Activated CD4-positive, alpha-beta T cell treated with anti-CD3 and anti-CD28 coated beads for 1 hour (primary cell): ENCODE measurements at places on chromosomes 16 and 17.

DNA sequence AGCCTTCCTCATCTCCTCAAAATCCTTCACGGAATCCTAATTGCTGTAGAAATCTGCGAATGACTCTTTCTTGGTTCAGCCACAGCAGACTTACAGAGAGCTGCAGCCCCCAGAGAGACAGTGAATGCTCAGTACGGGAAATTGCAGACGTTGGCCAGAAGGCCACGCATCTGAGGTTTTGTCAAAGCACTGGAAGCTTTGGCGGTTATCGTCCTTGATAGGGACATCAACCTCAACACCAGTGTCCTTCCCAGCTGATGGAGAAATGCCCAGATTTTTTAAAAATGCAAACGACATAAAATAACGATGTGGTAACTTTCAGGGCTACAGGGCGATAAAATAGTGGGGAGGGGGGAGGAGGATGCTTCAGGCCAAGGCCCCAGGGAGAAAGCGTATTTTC, 166.6 kb upstream of the CIBAR2 start:
- DNase-seq = no peak

DNA sequence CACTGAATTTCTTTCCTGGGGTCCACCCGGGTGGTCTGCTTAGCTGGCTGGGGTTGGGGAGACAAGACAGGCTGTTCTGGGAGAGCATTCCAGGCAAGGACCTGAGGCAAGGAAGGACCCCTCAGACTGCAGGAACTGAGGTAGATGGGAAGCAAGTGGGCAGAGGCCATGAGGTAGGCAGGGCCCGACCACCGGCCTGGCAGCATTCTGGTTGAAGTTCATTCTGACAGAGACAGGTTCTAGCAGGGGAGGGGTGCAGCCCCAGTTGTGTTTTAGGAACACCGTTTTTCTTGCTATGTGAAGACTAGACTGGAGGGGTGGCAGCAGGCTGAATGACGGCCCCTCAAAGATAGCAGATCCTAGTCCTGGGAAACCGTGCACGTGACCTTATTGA, 17.5 kb downstream of the B9D1 start:
- no peak for DNase-seq

- no peak for DNase-seq
These were observed 22.9 kb downstream of the NUP88 start for GRCh38 chr17:5396612-5397011.

DNA sequence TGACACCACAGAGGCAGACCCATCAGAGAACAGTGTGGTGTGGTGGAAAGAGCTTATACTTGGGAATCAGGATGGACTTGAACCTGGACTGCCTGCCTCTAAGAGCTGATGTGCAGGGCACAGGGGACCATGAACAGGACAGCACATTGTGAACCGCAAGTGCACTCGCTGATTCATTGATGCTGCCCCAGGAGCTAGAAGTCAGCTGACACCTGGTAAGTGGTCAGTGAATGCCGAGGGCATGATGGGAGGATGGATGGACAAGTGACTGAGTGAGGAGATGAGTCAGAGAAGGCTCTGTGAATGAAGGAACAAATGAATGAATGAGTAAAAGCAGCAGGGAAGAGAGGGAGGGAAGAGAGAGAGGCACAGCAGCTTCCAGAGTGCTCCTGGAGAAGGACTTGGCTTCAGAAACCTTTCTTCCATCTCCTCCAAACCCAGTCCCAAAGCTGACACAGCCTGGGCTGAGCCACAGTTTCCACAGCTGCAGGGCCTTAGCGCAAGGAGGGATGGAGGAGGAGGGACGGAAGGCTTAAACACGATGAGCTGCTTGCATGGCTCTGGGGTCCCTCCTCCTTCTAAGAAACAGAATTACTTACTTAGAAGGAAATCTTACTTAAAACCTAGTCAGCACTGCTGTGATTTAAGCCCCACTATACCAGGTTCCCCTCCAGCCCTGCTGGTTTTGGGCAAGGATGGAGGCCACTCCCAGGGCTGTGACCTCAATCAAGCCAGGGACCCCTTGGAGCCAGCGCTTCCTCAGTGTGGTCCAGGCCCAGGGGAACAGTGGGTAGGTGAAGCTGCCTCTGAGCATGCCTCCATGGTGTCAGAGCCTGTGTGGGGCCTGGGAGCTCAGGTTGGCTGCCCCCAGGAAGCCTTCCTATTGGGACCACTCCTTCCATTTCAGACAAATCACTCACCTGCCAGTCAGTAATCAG, 184.6 kb downstream of the TMEM132E start:
- no peak for DNase-seq

DNA sequence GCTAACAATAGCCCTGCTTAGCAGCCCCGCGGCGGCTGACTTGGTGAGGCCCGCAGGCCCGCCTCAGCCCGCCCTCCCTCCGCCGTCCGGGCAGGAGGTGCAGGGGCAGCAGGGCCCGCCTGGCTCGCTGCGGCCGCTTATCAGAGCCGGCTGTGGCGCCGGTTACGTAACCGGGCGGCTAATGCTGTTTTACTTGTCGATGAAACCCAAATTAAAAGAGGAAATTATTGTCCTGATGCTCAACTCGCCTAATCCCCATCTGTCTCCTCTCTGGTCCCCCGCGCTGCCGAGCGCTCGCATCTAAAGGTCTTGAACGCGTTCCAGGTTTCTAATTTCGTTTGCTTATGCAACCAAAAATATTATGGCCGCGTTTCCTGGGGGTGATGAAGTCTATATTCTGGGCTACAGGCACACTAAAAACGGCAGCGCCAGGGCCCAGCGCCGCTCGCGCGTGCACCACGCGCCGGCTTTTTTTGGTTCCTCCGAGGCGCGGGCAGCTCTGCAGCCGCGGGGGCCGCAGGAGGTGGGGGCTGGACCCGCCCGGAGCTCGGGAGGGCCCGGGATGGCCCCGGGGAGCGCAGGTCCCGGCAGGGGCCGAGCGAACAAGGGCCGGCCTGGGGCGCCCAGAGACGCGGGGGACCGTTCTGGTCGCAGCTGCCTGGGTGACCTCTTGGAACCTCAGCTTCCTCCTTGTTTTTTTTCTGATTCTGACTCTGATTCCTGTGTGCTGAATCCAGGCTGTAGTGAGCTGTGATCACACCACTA, 65.2 kb upstream of the TOB1 start:
- no peak for DNase-seq

DNA sequence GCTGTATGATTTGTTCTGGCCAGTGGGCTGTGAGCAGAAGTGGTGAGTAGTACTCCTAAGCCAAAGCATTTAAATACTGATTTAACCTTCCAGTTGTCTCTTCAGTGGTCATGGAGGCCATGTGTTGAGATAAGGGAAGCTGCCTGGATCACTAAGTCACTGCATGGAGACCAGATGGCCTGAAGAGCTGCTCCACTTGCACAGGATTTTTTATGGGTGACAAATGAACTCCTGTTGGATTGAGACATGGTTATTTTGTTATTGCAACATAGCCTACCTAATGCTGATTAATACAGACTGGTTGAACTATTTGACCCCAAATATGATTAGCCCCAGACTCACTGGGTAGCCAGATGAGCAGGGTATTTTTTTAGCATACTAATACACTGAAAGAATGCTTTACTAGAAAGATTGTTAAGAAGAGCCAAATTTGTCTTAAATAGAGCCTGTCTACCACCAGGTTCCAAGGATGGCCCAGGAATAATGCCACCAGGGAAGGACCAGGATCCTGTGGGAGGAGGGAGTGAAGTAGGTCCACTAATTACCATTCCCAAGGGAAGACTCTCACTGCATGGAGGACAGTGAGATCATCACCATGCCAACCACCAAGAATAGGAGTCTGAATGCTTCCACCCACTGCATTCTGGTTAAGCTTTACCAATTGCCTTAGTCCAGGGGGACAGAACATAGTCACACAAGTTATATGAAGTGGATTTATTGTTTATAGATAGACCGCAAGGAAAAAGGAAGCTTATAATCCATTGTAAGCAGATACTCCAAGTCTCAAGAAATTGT, 187.4 kb upstream of the IRX6 start:
- DNase-seq = no peak

DNA sequence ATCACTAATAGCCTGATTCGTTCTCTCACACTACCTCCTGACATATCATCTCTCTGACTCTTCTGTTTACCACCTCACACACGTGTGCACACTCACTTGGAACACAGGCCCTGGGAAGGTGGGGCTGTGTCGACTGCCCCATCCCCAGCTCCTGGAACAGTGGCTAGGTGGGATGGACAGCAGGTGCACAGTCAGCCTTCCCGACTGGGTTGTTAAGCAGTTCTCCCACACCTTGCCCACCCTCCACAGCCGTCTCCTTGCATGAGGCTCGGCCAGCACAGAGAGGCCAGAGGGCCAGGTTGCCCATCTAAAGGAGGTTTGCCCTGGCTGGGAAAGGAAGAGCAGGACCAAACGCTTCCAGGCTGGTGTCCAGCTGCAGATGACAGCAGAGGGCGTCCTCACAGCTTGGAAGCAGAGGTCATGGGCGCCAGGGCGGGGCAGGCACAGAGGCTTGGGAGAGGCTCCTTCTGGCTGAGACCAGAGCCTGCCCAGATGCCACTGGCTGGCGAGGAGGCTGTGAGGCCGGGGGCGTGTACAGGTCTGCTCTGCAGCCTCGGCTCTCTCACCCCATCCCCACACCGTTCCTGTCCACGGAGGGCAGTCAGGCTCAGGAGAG, 92.8 kb downstream of the AMFR start:
- DNase-seq = no peak

- peak; percentile 49 for DNase-seq
These were observed 37.2 kb upstream of the RGS9 start for GRCh38 chr17:65099941-65100315.

DNA sequence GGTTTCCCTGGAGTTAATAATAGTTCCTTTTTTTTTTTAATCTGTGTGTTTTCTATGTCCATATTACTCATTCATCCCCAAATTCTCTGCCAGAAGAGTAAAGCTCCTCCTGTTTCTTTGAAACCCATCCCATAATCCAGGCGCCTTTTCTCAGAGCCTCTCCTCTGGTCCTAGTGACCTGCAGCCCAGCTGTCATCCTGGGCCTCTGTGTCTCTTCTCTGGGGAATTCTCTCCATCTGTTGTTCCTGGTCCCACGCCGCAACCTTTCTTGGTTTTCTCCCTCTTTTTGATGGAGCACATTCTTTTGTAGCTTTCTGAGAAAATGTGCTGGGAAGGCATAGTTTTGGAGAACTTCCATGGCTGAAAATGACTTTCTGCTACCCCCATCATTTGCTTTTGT, 10.2 kb downstream of the KATNB1 start:
- no peak for DNase-seq

DNA sequence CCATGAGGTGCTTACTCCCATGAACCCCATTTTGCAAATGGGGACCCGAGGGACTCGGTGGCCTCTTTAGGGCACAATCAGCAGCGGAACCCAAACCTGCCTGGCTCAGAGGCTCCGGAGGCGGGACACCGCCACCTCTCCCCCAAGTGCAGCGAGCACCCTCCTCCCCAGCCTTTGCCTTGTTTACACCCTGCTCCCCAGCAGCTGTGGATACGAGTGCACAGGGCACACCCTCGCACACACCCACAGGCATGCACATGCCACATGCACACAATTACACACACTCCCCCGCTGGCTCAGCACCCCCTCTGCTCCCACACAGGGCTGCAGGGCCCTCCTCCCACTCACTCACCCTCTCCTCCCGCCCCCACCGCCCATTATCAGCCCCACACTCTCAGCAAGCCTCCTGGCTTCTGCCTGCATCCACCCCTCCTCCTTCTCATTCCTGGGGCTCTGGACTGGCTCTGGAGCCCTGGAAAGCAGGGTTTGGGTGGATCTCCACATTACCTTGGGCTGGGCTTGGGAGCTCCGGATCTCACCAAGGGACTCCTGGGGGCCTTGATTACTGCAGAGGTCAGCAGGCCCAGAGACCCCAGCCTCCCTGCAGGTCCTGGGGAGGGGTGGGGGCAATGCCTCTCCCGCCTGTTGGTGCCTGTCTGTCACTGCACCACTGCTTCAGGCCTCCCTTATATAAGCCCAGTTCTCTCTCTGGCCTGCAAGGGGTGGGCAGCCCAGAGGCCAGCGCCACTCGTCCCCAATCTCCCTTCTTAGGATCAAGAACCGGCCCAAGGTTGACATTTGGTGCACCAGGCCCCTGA, 6.4 kb downstream of the PDK2 start:
- no peak for DNase-seq

DNA sequence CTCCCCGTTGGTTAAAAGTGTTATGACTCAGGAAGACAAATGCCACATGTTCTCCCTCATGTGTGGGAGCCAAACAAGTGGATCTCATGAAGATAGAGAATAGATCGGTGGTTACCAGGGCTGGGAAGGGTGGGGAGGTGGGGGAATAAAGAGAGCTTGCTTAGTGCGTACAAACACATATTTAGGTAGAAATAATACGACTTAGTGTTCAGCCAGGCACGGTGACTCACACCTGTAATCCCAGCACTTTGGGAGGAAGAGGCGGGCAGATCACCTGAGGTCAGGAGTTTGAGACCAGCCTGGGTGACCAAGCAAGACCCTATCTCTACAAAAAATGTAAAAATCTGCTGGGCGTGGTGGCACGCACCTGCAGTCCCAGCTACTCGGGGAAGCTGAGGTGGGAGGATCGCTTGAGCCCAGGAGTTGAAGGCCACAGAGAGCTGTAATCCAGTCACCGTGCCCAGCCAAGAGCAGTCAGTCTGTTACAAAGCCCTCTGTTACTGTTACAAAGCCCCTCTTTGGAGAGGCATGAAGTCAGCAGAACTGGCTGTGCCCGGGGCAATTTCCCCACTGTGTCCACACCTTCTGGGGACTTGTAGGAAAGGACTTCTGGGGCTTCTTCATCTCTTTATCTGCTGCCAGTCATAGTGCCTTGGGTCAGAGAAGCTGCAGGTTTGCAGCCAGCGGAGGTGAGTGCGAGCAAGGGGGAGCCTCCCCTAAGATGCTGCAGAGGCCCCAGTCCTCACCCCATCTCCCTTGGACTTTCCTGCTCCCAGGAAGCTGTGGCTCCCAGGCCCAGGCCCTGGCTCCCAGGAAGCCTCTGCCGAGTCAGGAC, 4.3 kb upstream of the ALDH3A1 start:
- DNase-seq = no peak

GRCh38 chr16:53600126-53600525, 97.1 kb upstream of the AKTIP start:
- DNase-seq = no peak

DNA sequence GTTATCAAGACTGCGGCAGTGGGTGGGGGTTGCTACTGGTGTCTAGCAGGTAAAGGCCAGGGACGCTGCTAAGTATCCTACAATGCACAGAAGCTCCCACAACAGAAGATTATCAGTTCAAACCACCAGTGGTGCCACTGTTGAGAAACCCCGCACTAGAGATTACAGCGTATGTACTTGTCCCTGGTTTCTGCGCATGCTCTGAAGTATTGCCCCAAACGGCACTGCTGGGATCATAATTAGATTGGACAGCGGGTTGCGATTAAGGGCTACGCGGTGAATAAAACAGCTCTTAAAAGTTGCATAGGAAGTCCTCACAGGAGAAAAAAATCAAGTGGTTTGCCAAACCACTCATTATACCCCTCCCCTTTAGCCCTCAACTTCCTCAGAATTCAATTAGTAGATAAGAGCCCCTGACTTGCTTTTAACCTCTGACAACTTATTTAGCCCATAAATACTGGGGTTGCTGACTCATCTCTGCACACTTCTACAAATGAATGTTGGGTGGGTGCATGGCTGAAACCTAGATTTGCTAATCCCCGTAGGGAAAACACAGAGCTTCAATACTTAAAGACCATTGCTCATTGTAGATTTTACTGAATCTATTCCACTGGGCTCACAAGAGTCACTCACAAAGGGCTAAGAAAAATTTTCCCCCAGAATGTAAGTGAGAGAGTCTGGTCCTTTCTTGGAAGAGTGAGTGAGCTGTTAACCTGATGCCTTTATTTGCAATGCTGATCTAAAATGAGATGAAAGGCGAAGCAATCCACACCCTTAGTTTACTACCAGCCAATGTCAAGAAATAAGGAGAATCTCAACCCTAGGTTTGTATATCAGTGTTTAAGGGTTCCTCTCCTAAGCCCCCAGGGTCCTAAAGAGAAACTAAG, 91.8 kb downstream of the RGS9 start:
- DNase-seq = no peak

GRCh38 chr17:2157081-2157480, 102.2 kb downstream of the HIC1 start:
- DNase-seq = no peak
